ENCODE measurements at places on chromosomes 16 and 17.

DNA sequence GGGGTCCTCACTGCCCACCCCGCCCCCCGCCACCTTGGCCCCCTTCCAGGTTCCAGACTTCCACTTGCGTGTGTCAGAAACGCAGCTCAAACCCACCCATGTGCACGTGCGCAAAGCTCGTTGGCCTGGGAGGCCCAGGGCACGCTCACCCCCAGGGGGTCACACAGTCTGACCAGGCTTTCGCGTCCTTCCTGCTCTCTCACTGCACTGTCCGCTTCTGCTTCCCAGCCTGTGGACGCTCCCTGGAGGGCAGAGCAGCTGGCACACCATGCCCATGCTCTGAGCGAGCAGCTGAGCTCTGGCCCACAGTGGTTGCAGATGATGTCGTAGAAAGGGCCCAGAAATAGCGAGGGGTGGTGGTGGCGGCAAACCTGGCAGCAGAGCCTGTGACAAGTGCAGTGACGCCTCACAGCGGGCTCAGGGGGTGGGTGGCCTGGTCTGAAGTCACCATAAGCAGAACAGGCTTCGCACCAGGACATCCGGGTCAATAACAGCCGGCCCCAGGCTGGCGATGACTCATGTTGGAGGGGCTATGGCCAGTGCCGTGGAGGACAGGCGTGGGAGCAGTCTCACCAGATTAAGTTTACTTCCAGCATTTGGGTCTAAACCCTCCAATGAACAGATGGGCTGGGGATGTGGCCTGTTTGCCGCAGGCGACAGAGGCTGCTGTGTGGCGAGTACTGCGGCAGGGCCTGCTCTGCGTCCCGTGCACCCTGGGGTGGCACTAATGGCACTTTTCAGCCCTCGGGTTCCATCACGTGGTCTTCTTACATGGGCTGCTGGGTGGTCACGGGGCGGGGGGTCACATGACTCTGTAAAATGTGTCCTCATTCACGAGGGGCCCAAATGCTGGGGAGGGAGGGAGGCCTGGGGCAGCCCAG lies 49.0 kb downstream of the NT5M start:
- no peak for DNase-seq

- no peak for DNase-seq
Observed at GRCh38 chr16:77408607-77409006, 26.2 kb downstream of the ADAMTS18 start.

- DNase-seq = no peak
Observed at GRCh38 chr16:10579965-10580882, at the start of gene EMP2. TSS of gene EMP2 (minus strand) at chr16:10580598. CDS start at chr16:10547617, 32,981 bp downstream.

- no peak for DNase-seq
Observed at GRCh38 chr17:17509601-17510425, 13.6 kb upstream of the RASD1 start.

DNA sequence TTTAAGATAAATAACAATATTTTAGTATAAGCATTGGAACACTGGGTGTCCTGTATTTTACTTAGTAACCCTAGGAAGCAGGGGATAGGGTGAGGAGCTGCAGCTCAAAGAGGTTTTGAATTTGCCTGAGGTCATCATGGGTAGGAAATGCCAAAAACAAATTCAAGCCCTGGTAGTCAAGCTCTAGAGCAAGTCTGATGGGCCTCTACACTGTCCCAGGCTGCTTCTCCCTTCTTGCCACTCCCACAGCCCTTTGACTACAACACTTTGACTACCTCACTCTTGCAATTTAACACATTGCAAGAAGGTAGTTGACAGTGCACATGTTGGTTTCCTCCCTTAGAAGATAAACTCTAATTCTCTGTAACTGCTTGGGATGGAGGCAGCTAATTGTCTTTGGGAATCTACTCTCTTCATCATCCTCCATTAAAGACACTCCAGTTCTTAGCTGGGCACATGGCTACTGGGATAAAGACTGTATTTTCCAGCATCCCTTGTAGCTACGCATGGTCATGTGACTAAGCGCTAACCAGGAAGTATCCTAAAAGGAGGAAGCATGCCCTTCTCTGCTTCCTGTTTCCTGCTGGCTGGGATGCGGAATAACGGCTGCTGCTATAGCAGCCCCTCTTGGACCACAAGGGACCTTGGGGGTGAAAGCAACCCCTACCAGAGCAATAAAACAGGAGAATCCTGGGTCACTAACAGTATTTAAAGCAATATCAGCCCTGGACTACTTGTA lies 30.7 kb upstream of the SSTR2 start:
- DNase-seq = no peak

GRCh38 chr17:37062021-37062420 lies 113.3 kb downstream of the AATF start:
- DNase-seq = no peak

GRCh38 chr16:11501632-11502031 lies 85.1 kb downstream of the LITAF start:
- no peak for DNase-seq

DNA sequence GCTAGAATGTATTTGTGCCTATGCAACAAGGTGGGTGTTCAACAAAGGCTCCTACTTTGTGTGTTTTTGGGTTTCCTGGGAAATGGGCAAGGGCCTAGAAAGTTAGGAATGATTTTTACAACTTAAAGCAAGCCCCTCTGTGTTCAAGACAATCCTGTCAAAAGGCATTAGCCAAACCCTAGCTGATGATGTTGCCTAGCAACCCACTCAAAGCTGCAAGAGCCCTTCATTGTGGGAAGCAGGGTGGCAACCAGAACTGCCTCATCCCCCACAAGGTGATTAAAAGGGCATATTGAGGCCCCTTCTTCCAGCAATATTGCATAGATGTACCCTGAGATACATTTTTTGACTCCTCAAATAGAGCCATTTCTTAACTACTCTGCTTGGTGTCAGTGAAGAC lies 16.0 kb upstream of the RASL10B start:
- no peak for DNase-seq

GRCh38 chr16:13982451-13982850 lies 62.5 kb downstream of the ERCC4 start:
- DNase-seq = no peak

DNA sequence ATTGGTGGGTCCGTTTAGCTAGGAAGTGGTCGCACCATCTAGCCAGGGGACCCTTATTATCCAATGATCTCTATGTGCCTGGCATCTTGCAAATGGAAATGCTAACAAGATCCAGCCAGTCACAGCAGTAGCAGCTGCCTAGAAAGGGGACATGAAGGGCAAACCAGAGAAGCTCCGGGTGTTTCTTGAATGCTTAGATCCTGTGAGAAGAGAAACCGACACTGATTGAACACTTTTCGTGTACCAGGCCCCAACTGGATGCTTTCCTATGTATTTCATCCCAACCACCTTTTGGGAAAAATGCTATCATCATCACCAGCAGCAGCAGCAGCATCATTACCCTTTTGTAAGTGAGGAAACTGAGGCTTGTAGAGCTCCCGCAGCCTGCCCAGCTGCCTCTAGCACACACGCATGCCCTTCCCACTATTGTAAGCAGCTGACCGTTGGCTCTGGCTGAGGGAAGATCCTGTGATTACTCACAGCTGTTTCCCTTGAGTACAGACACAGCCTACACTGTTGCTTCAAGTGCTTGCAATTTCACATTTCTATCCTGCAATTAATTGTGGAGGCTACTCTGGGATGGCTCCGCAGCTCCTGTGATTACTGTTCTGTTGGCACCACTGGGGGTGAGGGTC lies 180.7 kb upstream of the CACNG5 start:
- DNase-seq = no peak

GRCh38 chr17:42850954-42851353 lies at the start of gene AOC3:
TSS of gene AOC3 (plus strand) at chr17:42851199. CDS start at chr17:42851344, 145 bp downstream.
- DNase-seq = no peak

DNA sequence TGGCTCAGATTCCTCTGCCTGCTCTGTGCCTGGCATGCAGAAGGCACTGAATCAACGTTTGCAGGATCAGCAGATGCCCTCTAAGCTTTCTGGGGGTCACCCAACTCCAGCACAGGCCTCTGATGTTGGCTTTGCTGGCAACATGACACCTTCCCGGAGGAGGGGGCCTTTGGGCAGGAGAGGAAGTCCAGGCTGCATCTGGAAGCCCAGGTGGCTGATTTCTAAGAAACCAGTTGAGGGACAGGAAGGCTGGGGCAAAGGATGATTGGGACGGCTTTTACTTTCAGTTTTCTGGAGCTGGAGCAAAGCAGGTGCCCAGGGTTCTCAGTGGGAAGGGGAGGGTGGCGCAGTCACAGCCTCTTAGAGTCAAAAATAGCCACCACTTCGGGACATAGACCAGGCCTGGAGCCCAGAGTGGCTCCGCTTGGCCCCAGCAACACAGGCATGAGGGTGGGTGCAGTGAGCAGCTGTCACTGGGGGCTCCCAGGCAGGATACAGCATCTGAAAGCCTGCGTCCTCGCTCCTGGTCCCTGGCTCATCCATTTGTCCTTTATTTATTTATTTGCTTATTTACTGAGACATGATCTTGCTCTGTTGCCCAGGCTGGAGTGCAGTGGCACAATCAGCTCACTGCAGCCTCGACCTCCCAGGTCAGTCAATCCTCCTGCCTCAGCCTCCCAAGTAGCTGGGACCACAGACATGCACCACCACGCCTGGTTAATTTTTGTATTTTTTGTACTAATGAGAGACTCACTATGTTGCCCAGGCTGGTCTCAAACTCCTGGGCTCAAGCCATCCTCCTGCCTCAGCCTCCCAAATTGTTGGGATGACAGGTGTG lies 15.1 kb downstream of the SOCS1 start:
- no peak for DNase-seq

DNA sequence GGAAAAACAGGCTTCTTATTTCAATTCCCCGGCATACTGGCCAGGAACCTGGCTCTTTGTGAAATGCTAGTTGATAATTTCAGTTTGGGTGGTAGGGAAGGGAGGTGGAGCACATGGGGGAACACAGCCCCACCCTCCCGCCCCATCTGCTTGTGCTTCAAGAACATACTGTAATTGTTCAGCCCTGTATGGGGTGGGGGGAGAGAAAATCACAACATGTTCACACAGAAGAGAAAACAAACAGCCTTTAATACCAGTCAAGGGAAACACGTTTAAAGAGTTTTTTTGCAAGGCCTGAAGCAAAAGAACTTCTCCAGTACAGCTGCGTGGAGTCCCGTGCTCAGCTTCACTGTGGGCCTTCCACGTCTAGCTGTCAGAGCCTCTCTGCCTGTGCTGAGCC lies 59.7 kb downstream of the SHISA6 start:
- DNase-seq = no peak

GRCh38 chr17:39054111-39054645 lies 87.0 kb upstream of the FBXO47 start:
- no peak for DNase-seq

GRCh38 chr17:75508931-75509361 lies 6.4 kb downstream of the CASKIN2 start:
- no peak for DNase-seq

- DNase-seq = no peak
Observed at GRCh38 chr16:66751053-66751302, 431 bp downstream of the DYNC1LI2 start.

DNA sequence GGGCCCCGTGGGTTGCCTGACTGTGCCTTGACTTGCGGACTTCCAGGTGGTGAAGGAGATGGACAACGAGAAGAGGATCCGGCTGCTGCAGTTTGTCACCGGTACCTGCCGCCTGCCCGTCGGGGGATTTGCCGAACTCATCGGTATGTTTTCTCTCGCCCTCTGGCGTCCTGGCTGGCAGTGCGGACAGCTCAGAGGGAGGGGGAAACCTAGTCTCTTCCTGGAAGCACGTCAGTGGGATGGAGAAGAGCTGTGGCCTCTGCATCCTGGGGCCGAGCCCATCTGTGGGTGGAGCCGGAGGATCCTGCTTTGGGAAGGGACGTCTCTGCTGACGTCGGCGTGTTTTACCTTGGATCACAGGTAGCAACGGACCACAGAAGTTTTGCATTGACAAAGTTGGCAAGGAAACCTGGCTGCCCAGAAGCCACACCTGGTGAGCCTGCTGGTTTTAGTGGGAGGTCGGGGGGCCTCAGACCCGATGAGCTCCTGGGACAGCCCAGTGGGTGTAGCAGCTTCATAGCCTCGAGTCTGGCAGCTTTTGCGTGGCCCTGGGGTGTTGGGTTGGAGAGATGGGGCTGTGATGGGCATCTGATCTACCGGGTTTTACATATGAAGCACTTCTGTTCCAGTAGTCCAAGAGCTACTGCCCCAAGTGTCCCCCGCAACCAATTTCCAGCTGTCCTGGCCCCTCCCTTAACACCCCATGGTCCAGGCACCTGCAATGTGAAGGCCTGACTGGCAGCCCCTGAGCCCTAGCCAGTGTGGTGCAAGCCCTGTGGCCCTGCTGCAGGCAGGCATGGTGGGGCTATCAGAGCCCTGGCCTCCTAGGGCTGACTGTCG lies 11.9 kb upstream of the CLEC18A start:
- DNase-seq = no peak

GRCh38 chr16:88920618-88921590 lies 54.4 kb upstream of the PABPN1L start:
- no peak for DNase-seq

- DNase-seq = no peak
Observed at GRCh38 chr16:82509691-82510430, 116.9 kb upstream of the CDH13 start.

DNA sequence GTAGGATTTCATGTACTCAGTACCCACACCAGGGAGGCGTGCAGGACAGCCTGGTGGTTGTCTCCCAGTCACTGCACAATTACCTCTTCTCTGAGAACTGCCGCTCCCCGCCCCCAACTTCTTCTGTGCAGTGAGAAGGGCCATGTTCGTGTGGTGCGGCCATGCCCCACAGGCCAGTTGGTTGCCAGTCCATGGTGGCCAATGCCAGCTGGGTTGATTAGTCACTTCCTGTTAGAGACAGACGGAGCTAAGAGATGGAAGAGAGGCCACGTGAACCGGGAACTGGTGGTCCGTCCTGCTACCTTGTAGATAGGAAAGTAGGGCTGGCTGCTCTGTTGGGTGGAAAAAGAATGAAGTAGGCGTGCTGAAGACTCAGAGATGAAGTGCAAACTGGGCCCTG lies 206.5 kb downstream of the ABCC12 start:
- DNase-seq = no peak

- no peak for DNase-seq
Observed at GRCh38 chr16:75116081-75116910, at the start of gene LDHD. TSS of gene LDHD (minus strand) at chr16:75116780. CDS start at chr16:75116720, 60 bp downstream.

DNA sequence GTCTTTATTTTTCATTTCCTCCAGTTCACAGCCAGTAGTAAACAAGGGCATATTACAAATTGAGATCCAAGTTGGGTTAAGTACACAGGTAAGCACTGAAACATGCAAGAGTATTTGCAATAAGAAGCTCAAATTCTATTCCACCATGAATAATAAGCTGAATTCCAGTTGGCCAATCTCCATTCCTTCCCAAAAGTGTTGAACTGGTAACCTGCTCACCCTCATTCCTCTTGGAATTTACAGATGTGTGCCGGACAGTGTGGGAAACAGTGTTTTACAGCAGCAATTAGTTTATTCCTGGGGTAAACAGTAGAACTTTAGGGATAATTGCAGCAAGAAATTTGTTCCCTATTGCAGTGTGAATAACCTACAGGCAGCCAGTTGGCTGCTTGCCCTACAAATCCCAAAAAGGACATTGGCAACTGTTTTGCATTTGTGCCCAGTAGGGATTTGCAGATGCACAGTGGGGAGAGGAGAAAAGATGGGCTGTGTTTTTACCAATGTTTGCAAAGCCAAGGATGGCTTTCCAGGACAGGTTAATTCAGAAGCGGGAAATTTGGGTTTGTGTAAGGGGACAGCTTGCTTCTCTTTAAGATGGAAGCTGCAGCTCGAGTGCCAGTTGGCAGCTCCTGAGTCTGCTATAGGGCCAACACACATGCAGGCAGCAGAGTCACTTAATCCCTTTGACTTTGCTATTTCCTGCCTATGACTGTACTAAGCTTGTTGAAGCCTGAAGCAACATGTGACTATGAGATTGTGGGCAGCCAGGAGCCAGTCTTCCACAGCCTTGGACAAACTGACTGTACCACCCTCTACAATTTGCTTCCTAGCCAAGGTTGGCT lies 318.9 kb downstream of the MAP2K6 start:
- DNase-seq = no peak

Data from stimulated activated CD8-positive, alpha-beta memory T cell treated with anti-CD3 and anti-CD28 coated beads, Interleukin-2, amount 100 ng/mL, for 1 hour (primary cell).